ENCODE measurements at places on chromosomes 13 and 19. TPM values are rescaled to one million over a fixed set of nuclear protein-coding genes. Genes with fewer than 3 reads are reported as not detected.

The ACP4 gene
- not detected for total RNA-seq

GRCh38 chr13:74258961-74259360, 124.8 kb upstream of the KLF12 start:
- no peak for DNase-seq

DNA sequence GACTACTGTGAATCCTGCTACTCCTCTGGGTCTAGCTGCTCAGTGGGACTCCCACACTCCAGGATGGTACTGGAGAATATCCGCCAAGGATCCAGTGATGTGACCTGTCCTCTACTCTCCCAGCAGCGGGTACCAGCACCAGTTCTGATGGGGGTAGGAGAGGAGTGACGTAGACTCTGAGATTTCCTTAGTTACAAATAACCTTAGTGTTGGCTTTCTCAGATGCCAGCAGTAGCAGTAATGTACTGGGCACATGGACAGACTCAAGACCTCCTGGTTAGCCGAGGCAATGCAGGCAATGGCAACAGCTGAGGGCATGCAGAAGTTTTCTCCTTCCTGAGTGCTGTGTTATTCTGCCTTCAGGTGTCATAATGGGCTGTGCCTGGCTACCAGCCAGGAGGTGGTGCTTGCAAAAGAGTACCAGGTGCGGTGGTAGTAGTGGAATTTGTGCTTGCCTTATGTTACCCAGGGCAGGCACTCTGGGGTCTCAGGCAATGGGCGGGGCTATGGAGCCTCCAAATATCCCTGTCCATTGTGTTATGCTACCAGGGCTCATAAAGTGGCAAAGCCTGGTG, 105.3 kb upstream of the KLF5 start:
- no peak for DNase-seq

GRCh38 chr13:33640832-33641231, 177.1 kb upstream of the RFC3 start:
- DNase-seq = no peak

The CABP5 gene
- total RNA-seq = not detected

The APOC4 gene
- total RNA-seq = not detected

The CGB8 gene
- not detected for total RNA-seq

DNA sequence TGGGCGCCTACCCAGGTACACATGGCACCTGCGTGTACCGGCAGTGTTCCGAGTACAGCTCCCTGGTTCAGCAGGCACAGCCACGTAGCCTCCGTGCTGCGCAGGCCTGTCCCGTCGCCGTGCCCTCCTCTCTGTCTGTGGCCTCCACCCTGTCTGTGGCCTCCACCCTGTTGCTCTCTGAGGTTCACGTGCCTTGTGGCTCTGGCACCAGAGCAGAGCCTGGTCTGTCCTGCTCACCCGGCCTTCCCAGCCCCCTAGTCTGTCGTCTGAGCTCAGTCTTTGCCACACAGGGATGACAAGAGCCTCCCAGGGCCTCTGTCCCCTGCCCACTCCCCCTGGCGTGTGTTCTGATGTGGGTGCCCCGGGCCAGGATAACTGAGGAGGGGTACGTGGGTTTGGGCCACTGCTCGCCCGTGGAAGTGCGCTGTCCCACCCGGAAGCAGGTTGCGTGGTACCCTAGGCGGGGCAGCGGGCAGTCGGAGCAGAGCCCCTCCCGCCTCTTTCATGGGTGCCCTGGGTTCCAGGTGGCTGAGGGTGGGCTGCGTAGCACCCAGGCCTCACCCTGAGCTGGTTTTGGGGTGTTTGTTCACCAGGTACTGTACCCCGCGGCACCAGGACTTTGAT, 71.7 kb downstream of the KDM4B start:
- DNase-seq = no peak

All from MG63 (cell line).